ENCODE measurements at places on chromosomes 13 and 19. TPM values are rescaled to one million over a fixed set of nuclear protein-coding genes. Genes with fewer than 3 reads are reported as not detected.

GRCh38 chr19:19278315-19278714, 5.2 kb upstream of the TM6SF2 start:
- no peak for DNase-seq

- DNase-seq: no peak
Measured at GRCh38 chr13:106029676-106030290, 505.7 kb downstream of the EFNB2 start.

GRCh38 chr19:16661480-16662034, 618 bp downstream of the TMEM38A start:
- peak; percentile 10 for DNase-seq

GRCh38 chr13:43074824-43075510, 51.6 kb downstream of the DNAJC15 start:
- no peak for DNase-seq

DNA sequence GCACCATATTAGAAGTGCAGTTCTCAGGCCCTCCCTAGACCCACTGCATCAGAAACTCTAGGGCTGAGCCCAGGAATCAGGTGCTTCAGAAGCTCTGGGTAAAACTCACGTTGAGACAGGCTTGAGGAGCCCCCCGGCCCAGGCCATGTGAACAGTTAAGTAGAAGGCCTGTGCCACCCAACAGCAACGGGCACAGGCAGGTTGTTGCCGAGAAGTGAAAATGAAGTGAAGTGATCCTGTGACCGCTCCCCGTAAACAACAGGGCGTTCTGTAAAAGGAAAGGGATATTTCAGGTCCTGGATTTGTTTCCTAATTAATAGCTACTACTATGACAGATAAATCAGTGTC, 128.8 kb downstream of the ATP11A start:
- no peak for DNase-seq

- DNase-seq: no peak
Measured at GRCh38 chr19:39342647-39343305, 555 bp downstream of the SAMD4B start.

- DNase-seq: peak; percentile 43
Measured at GRCh38 chr19:1837625-1838105, 10.6 kb downstream of the REXO1 start.

- DNase-seq: no peak
Measured at GRCh38 chr13:114257014-114257413, 22.3 kb downstream of the CDC16 start.

PTH2 gene
- polyA plus RNA-seq: not detected

ARL11 gene
- 1.3 TPM for polyA plus RNA-seq

TUBA3C gene
- polyA plus RNA-seq: not detected

LIM2 gene
- not detected for polyA plus RNA-seq

Data from large intestine (tissue), 12 donors.